ENCODE measurements at places on chromosomes 3 and 15.

GRCh38 chr3:192818126-192818525 is 90.8 kb upstream of the FGF12 start:
- no peak for DNase-seq

DNA sequence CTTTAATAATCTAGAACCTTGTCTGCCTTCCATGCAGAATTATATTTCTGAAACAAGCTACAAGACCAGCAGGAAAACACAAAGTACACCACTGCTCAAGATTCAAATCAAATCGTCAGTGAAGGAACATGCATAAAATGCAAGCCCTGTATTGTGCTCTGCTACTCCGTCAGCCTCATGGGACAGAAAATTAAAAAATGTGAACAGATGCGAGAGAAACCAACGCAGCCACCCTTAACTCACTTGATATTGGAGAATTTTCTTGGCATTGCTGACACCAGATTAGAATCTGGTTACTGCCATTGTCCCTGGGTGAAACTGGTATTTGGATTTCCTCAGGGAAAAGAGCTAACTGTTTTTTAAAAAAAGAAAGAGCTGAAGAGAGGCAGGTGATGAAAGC is 23.6 kb downstream of the ANXA2 start:
- DNase-seq: no peak

DNA sequence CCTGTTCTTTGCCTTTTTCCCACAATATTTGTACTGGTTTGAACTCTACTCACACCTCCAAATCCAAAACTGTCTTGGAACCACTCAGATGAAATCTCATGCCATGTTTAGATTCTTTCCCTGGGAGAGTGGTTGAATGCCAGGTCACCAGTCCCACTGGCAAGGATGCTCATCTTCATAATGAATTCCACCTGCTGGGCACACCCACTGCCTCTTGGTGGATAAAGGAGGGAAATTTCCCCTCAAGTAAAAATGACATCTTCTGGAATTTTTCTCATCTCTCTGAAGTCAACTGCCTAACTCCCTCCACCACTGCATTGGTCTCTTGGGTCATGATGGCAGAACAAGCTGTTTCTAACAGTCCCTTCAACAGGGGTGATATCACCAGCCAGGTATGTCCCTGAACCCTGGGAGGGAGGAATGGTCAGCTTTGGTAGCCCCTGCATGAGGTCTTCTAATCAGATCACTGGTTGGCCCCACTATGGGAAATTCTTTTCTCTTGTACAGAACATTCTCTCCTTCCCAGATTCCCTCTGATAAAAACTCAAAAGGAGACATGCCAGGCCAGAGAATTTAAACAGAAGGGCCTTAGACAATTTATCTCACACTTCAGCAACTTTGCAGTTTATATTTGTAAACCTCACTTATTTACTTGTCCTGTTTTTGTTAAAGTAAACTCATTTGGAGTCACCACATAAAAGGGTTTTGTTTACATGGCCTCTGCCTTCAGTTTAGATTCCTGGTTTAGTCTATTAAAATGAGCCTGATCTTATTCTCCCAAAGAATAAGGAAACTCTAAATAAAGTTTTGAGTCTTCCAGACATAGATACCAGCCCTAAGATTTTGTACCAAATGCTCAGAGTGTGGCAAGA is 143.4 kb downstream of the WNT5A start:
- DNase-seq: no peak

- DNase-seq: no peak
These were observed 201.1 kb downstream of the MAGI1 start for GRCh38 chr3:65837604-65838003.

DNA sequence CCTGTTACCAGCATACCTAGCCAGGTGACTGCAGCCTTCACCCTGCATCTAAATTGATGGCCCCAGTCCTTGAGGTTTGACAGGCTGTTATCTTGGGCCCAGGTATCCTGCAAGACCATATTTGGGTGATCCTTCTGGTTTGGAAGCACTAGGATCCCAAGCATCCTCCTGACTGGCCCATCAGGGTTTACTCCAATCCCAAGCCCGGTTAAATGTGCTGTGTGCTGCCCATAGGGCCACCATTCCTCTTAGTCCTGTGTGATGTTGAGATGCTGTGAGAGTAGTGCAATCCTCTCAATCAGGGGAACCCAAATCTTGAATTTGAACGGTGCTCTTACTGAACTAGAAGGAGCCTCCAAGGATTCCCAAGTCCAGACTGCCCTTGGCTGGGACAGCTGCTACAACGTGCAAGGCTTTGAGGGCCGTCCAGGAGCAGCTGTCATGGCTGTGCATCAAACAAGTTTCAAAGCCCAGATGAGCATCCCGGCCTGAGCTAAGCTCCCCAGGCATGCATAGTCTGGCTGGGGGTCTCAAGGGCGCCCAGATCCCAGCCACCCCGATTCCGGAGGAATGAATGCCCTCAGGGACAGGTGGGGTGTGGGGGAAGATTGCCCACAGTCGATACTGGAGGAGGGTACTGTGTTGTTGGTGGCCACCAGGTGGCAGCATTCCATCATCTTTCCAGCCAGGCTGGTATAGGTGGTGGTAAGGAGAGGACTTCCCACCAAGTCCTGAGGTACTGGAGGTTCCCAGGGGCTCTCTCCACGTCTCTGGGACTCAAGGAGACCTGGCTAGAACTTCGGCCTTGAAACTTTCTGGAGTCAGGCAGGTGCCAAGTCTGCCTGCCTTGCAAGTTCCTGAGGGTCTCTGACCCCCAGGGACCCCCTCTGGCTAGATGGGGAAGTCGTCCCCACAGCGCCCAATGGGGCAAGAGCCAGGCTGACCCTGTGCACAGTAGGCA is 32.6 kb downstream of the RBM5 start:
- peak; percentile 48 for DNase-seq

- no peak for DNase-seq
These were observed 15.7 kb downstream of the BHLHE40 start for GRCh38 chr3:4994823-4995499.

GRCh38 chr3:154764856-154765640 is 315.1 kb upstream of the MME start:
- DNase-seq: no peak

GRCh38 chr3:126937973-126938372 is 44.9 kb upstream of the PLXNA1 start:
- DNase-seq: no peak

DNA sequence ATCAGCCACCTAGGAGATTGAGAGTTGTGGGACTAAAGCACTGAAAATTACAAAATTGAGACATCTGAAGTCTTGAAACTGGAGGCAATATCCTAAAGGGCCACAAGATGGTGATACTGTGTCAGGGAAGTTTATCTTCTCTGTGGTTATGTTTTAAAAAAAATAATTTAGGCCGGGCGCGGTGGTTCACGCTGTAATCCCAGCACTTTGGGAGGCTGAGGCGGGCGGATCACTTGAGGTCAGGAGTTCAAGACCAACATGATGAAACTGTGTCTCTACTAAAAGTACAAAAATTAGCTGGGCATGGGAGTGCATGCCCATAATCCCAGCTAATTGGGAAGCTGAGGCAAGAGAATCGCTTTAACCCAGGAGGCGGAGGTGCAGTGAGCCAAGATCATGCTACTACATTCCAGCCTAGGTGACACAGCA is 17.9 kb upstream of the NIT2 start:
- DNase-seq: peak; percentile 27

- DNase-seq: no peak
These were observed 20.2 kb downstream of the ARNT2 start for GRCh38 chr15:80424381-80424780.

- DNase-seq: no peak
These were observed 170.0 kb downstream of the NR2F2 start for GRCh38 chr15:96500508-96500907.

GRCh38 chr3:126540342-126540849 is 16.4 kb downstream of the CHST13 start:
- no peak for DNase-seq
